ENCODE measurements at places on chromosomes 4 and X.

- DNase-seq = no peak
Measured at GRCh38 chr4:89703829-89704590, 133.0 kb downstream of the SNCA start.

DNA sequence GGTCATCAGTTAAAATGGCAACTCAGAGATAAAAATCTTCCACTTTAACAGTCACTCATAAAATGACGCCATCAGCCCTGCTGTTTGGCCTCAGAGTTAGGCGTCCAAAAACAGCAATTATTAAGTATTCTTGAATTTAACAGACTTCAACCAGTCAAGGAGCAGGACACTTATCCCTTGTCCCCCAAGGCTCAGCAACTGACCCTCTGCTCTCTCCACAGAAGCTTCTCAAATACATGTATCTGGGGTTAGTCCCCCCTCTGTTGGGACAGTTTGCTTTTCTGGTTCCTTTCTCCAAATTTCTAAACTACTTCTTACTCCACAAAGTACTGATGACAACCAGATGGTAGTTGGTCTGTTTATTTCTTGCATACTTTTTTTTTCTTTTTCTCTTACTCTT is 54.4 kb downstream of the SOD3 start:
- no peak for DNase-seq

DNA sequence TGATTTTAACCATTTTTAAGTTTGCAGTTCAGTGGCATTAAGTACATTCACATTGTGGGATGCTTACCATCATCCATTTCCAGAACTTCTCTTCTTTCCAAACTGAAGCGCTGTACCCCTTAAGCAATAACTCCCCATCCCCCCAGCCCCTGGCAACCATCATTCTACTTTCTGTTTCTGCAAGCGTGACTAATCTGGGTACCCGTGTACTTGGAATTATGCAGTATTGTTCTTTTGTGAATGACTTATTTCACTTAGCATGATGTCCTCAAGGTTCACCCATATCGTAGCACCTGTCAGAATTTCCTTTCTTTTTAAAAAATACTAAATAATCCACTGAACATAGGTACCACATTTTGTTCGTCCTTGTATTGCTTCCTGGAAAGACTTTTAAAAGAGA is 32.9 kb downstream of the USP9X start:
- DNase-seq = no peak

DNA sequence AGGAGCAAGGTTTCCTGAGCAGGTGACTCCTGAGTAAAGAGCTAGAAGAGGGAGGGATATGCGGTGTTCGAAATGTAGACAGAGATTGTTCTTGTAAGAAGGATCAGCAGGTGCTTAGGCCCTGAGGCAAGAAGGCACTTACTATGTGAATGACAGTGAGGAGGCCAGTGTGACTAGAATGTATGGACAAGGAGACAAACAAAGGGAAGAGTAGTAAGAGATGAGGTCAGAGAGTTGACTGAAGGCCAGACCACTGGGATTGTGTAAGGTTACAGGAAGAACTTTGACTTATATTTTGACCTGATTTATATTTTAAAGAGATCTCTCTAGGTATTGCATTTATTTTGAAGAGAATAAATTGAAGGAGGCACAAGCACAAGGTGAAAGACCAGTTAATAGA is 118.4 kb upstream of the ENPEP start:
- no peak for DNase-seq

DNA sequence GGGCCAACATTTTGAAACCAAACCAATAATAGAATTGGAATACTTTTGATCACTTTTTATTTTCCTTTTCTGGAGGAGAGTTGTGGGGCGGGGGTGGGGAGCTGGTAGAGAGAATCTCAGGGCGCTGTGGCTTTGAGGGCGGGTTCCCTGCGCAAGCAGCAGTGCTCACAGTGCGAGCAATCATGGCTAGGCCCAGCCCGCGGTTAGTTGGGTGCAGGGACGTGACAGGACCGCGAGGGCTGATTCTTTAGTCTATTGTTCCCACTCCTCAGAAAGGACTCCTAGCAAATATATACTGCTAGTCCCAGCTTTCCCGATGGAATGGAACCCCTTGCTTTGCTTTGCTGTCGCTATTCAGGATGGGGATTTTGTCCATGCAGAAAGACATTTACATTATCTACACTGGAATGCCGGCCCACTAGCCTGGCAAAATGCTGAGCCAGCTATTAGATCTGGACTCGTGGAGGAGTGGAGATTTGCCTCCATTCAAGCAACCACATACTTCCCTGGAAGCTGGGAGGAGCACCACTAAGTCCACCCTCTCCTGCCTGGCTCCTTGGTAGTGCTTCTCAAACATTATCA is 23.9 kb upstream of the APLN start:
- DNase-seq = no peak

DNA sequence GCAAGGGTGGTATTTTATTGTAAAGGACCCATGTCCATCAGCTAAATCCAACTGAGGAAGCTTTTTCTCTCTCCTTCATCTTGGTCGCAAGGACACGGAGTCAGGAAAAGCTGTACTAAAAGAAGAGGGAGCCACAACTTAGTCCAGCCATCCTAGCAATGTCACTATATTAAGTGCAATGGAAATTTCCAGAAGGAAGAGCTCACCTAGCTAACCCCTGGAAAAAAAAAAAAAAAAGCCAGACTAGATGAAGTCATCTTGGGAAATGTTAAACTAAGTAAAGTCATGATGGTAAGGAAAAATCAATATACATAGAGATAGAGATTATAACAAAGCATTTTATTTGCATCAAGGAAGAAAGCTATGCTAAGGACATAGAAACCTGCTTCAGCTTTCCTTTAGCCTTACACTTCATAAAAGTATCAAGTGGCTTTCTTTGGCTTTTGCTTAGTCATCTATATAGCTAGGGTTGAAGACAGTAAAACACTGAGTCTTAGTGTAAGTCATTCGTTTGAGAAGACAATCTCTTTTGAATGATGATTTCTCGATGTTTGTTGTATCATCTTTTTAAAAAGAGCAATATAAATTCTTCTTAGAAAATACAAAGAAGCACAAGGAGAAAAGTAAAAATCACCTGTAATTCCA is 18.6 kb upstream of the CA5B start:
- DNase-seq = no peak

- DNase-seq = no peak
Measured at GRCh38 chrX:15749642-15750610, 11.9 kb downstream of the CA5B start.

- no peak for DNase-seq
Measured at GRCh38 chr4:34158878-34159277, 2085.4 kb downstream of the ARAP2 start.

- DNase-seq = no peak
Measured at GRCh38 chr4:168787801-168788595, 222.1 kb downstream of the CBR4 start.

DNA sequence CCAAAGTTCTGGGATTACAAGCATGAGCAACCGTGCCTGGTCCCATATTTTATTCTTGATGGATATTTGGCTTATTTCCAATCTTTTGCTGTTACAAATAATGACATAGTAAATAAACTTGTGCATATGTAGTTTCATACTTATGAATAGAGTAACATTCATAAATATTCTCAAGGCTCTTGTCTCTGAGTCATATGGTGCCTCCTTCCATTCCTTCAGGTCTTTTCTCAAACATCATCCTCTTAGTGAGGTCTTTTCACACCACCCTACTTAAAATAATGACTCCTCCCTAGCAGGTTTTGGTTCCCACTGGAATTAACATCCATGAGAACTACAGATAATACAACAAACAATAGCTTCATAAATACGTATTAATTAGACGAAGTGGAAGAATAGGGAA is 416.6 kb downstream of the IQCM start:
- DNase-seq = no peak

DNA sequence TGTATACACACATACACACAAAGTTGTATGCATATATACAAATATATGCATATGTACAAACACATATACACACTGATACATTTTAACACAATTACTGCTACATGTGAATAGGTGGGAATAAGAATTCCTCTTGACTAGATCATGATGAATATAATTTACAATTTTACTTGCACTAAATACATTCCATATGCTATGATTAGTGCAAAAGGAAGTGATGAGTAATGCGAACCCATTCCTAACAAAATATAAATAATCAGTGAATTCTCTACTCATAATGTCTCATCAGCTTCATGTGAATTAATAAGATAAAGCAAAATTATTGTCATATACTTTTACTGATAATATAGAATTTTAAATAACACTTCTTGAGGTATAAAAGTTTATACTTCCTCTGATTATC is 1077.3 kb upstream of the PCDH10 start:
- DNase-seq = no peak

DNA sequence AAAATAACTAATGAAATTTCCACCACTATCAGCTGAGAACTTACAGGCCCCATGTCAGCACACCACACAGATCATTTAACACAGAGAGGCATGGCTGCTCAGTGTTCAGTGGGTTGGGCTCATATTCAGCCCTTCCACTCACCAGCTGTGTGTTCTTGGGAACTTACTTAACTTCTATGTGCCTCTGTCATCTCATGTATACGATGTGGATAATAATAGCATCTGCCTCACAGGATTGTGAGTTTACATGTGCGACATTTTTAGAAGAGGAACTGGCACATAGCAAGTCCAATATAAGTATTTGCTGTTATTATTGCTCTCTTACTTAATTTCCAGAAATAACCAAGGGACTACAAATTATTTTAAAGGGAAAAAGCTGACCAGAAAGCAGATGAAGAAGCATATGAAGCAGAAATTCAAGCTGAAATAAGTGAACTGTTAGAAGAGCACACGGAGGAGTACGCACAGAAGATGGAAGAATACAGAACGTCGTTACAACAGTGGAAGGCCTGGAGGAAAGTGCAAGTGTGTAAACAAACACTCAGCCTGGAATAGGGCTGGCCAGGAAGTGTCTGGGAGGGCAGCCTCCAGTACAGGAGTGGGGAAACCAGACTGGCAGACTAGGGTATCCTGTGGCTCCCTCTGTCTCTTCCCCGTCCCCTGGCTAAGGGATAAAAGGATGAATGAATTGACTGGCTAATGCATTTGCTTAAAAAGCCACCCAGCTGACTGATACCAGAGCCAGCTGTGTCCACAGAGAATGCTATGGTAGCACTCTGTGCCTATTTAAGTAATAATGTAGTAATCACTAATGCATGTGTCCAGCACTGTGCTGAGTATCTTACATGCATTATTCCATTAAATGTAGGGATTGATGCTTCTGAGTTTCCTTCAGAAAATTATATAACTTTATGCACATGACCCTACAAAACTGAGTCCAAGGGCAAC is 67.1 kb downstream of the CC2D2A start:
- no peak for DNase-seq

DNA sequence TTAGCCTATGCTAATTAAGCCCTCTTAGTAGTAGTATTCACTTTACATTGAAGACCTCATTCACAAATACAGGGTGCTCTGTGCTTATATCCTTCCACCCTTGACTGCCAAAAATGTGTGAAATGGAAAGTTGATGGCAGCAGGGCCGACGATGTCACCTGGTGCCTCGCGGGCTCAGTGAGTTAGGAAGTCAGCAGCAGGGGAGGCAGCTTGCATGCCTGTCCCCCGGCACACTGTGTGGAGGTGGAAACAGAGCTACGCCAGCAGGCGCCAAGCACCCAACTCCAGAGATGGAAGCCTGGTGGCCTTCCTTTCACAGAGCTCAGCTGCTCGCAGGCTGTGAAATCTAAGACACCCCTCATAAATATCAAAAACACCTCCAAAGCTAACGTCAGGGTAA is 8.4 kb downstream of the MSL3 start:
- no peak for DNase-seq

DNA sequence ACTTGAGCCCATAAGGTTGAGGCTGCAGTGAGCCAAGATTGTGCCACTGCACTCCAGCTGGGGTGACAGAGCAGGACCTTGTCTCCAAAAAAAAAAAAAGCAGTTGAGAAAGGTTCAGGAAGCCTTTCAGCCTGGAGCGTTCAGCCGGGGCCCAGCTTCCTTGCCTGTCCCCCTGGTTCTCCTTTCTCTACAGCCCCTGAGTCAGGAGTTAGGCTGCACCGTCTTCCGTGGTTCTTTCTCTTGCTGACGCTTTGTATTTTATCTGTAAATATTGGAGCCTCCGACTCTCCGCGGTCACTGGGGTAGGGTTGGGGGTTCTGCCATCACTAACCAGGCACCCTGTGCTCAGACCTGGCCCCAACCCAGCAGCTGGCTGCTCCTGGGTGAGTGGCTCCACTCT is 13.8 kb upstream of the UVSSA start:
- DNase-seq = no peak

DNA sequence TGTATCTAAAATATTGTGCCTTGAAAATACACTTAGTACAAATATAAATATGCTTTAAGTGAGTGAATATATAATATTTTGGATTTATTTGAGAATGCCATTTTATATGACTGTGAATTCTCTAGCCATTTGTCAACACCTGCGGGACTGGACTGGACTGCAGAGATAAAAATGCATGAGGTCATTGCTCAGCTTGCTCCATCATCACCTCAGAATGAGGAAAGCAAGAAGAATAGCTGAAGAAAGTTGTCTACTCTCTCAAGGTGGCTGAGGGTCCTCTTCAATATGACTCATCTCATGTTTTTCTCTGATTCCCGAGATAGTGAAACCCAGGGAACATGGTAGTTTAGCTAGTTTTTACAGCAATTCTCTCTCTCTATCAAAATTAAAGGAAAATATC is 732.5 kb upstream of the AGA start:
- DNase-seq = no peak

- no peak for DNase-seq
Measured at GRCh38 chrX:13026877-13027652, 17.4 kb downstream of the FAM9C start.

DNA sequence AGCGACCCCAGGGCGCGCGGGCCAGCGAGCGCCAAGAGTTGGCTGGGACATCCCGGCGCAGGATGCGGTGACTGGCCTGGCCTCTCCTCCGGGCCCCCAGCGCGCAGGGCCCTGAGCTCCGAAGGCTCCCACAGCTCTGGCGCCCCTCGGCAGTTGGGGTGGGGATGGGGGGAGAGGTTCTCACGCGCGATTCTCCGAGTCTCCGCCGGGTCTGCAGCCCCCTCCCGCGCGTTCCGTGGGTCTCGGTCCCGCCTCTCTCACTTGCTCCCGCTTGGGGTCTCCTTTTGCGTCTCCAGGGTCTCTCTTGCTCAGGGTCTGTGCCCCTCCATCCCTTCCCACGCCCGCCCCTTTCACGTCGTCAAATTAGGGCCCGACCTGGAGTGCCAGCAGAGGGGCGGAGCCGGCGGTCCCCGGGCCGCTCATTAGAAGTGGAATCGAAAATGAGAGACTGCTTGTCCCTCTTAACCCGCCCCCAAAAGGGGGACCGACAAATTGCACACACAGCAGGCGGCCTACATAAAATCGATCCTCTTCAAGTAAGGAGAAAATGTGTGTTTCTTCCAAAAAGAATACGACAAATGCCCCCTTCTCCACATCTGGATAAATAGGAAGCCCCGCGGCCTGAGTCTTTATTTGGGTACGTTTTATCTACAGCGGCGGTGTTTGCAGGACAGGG is 877 bp upstream of the NKX1-1 start:
- no peak for DNase-seq

DNA sequence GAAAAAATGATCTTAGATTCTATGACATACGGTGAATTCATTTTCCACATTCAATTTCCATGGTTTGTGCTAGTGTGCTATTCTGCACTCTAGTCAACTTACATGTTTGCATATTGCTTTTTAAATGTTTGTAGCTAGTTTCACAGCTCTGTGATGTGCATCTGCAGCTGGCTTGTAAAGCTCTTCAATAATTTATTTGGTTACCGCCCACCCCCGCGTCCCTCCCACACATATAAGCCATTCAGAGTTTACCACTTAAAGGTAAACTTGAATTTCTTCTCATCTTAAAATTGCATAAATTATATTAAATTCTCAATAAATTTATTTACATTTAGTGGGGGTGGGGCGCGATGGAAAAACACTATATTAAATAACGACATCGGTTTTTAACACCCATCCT is 291 bp upstream of the NBDY start:
- DNase-seq = no peak
